ENCODE measurements at places on chromosomes 6 and 20.
A peak's percentile ranks its signal among the peaks of the same experiment; 100 is the strongest.

GRCh38 chr20:60974022-60974421, 278.0 kb upstream of the CDH4 start:
- DNase-seq, result no peak

DNA sequence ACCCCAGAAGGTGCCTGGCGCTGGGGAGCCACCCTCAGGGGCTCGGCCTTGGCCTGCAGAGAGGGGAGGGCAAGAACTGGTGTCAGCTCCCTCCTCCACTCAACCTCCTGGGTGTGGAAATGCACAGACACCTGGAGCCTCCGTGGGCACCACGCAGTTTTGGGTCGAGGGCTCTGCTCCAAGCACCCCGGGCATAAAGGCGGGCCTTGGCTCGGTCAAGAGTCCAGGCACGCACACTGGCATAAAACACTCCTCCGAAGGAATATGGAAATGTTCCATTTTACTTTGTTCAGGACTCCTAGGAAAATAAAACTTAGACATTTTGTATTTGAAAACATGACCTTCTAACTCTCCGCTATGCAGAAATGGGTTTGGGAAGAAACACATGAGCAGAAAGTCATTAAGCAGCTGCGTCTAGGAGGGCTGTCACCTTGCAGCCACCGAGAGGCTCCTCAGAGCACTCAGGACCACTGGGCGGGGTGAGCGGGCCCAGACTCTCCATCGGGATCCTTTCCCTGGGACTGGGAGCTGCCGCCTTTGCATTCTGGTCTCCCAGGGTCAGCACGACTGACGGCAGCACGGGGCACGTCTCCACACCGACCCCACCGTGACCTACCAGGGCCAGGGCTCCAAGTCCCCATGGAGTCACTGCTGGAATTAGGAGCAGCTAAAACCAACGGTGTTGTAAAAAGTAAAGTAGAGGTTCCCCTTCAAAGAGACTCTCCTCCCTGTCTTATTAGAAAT, 46.0 kb upstream of the DACT2 start:
- DNase-seq, result no peak

GRCh38 chr6:157304899-157305663, 18.2 kb downstream of the TMEM242 start:
- no peak for DNase-seq

DNA sequence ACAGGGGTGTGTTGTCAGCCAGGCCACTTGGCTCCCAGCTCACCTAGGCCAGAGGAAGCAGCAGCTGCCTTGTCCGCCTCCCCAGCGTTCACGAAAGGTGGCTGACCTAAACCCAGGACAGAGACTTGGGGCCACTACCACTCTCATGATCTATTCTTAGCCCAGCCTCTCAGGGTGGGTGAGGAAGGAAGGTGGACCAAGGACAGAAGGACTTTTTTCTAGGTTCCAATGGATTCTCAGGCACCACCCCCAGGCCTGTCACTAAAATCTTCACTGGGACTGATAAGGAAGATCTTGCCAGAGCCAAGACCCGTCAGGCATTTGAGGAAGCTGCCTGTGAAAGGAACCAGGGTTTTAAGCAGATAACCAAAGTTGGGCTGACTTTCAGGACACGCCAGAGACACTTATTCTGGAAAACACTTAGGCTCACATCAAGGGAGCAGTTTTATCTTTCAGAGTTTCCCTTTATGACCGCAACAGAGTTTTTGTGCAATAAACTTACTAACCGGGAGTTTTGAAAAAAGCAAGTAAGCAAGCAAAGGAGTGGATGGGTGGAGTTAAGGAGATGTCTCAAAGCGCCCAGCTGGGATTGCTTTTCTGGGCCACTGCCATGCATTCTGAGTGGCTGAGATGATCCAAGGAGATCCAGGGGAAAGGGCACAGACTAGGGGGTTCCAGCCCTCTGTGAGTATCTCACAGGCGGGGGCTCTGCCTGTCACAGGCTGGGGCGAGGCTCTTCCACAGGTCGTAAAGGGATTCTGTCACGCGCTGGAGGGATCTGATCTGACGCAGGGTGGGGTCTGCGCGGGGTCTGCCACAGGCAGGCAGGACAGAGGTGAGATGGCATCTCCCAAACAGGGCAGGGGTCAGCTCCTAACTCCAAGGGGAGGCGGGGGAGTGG, 989 bp downstream of the FITM2 start:
- DNase-seq, result peak; percentile 14

DNA sequence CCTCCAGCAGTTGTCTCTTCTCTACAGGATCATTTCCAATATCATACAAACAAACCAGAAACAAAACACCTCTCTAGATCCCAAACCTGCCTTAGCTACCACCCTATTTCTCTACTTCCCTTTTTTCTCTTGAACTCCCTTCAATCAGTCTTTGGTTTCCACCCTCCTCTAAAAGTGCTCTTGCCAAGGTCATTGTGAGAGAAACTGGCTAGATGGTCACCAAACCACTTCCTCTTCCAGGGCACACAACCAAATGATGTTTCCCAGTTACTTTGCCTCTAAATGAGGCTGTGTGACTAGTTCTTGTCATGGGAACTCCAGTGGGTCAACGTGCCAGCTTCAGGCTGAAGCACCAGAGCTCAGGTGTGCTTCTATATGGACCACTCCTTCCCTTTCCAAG, 85.8 kb upstream of the ARMC2 start:
- DNase-seq, result no peak

DNA sequence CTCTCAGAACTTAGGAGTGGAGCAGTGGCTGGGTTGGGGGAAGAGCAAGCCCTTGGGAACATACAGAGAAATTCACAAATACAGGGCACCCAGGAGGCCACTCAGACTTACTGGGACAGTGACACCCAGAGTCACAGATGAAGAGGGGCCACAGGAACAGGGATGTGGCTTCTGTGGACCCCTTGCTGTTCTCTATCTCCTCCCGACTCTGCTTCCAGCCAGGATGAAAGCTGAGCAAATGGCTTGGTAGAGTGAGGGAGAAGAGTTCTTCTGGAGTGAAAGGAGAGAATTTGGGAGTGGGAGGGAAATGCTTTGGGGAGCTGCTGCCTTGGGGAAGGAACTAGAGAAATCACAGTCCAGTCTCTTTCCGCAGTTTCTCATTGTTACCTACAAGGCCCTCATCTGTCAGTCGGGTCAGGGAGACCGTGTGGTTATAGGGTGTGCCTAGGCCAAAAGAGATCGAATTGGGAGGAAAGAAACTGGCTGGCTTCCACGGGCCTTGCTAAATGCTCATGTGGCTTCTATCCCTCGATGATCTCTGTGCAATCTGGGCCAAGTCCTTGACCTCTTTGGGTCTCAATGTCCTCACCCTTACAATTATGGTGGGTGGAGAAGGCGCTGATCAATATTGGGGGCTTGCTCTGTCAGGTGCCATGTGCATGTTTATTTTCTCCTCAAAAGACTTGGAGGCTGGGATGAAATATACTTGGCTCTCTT, 17.0 kb downstream of the FOXP4 start:
- no peak for DNase-seq

Data from AG09319 (cell line).